Effector CD4-positive, alpha-beta T cell (primary cell): ENCODE measurements at places on chromosomes 1 and 21.

- DNase-seq, result no peak
Observed at GRCh38 chr1:32665915-32666314, 14.9 kb downstream of the RBBP4 start.

- no peak for DNase-seq
Observed at GRCh38 chr1:153547560-153548551, 1.2 kb downstream of the S100A3 start.

DNA sequence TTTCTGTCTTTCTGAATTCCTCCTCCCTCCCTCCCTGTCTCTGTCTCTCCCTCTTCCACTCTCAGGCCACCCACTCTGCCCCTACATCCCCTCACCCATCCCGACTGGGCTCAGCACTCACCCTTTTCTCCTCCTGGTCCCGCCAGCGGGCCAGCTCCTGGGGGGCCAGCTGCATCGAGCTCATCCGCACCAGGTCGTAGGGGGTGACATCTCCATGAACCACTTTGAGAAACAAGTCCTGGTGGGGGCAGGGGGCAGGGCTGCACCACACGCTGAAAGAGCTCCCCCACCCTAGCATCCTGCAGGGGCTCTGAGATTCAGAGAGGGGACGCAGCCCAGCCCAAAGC lies 17.8 kb downstream of the SPOCD1 start:
- no peak for DNase-seq

DNA sequence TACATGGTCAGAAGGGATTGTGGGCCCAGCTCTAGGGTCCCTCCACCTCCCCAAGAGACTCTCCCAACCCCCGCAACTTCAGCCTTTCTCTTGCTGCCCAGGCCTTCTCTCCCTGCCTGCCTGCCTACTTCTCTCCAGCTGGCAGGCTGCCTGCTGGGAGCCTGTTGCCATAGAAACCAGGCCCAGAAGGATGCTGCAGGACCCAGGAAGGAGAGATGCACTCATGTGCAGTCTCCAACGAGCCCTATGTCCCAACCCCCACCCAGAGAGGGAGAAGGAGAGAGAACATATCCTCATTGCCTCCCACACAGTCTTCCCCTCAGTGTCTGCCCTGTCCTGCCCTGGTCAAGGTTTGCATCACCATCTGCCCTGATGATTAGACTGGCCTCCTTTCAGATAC lies 10.8 kb upstream of the SMIM12 start:
- DNase-seq, result no peak

GRCh38 chr1:9466780-9467758 lies 72.2 kb upstream of the SLC25A33 start:
- no peak for DNase-seq

DNA sequence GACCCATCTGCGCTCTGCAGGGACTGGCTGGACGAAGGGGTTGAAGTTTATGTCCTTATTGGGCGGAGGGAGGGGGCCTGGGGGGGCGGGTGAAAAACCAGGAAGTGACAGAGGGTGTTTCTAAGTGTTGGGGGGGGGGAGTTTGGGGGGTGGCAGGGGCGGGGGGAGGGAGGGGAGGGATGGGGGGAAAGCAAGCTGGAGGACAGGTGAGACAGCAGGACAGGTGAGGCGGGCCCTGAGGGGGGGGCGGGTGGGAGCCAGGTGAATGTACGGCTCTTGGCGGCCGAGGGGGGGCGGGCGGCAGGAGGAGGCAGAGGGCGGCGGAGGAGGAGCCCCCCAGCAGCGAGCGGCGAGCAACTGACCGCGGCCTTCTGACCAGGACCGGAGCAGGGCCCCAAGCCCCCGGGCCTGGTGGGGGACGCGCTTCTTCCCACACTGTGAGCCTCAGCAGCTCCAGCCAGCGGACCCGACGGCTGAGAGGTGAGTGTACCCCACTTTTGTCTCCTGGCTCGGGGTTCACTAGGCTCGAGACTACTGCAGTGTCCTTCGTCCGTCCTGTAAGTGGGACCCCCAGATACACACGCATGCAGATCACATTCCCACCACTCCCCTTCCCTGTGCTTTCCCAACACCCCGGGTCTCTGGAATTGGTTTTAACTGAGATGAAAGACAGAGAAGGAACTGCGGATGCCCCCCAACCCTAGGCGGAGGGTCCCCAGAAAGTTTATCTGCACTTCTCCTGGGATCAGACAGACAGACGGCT lies at the start of gene ZBTB7B:
TSS of gene ZBTB7B (plus strand) at position 339 of the 763 bp plus-strand sequence. CDS start 11,859 bp downstream, outside the sequence.
- DNase-seq, result no peak

DNA sequence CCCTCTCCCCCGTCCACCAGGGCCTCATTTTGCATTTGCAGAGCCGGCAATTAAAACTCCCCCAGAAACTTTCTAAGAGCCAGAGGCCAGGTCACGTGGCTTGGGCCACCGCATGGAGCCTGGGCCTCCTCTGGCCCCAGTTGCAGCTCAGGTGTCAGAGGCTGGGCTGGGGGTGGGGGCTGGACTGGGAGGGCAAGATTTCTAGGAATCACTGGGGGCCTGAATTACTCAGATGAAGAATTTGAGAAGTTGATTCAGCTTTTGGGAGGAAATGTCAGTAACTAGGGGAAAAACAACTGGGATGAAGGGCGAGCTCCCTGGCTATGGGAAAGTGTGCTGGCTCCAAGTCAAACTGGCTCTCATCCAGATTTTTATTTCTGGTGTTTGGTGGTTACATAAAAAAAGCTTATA lies 151.0 kb downstream of the CDC7 start:
- DNase-seq, result no peak

- no peak for DNase-seq
Observed at GRCh38 chr1:43438006-43438405, 15.7 kb downstream of the HYI start.

GRCh38 chr1:54371942-54372275 lies 34.3 kb downstream of the SSBP3 start:
- no peak for DNase-seq

DNA sequence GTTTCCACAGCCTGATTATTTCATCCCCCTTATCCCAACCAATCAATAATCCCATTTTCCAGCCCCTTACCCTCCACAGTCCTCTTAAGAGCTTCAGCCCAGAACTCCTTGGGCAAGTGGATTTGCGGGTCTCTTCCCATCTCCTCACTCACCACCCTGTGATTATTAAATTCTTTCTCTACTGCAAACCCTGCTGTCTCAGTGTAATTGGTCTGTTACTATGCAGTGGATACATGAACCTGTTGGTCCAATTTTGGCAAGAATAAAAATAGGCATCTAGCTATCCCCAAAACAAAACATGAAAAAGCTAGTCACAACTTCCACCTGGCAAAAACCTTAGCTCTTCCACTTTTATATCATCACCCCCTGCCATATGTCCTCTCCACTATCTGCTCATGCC lies 36.2 kb upstream of the TNFSF4 start:
- no peak for DNase-seq

DNA sequence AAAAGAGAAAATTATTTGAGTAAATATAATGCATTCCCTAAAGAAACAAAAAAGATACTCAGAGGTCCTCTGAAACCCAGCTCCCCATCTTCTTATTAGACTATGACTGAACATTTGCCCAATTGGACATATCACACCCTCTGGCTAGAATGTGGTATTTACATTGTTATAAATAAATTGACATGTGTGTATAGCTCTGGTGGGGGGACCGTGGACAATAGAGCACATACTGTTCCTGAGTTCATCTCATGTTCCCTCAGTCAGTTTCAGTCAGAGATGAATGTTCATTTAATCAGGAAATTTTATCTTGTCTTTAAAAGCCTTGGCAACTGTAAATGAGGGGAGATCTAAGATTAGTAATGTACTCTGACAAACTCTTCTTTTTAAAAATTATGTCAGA lies 459.3 kb upstream of the ADAMTS5 start:
- no peak for DNase-seq

DNA sequence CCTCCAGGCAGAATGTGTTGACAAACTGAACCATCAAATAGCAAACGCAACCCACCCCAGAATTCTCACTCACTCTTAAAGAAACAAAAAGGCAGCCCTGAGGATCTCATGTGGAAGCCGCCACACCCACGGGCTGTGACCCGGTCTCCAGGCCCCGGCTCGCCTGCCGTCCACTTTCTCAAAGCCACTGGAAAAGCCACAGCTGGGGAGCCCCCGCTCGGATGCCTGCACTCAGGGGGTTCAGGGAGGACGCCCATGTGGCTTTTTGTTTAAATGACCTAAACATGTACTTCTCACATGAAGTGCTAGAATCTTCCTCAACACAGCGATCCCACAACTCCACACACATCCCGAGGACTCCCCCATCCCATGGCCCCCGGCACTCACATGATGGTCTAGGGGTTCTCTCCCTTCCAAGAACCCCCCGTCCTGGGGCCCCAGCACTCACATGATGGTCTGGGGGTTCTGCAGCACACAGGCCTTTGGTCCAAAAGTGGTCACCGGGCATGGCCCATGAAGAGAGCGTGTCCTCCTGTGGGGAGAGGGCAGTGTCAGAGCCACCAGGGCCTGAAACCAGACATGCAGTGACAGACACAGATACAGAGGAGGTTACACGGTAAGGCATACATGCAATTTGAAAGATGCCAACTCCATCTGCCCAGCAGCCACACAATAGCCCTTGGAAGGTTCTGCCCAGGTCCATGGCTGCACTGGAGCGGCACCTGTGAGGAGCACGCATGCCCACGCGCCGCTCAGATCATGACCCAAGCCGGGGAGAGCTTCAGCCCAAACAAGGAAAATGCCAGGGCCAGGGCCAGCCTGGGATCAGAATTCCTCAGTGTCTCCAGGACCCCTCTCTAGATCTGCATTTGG lies 16.5 kb downstream of the NADK start:
- no peak for DNase-seq

DNA sequence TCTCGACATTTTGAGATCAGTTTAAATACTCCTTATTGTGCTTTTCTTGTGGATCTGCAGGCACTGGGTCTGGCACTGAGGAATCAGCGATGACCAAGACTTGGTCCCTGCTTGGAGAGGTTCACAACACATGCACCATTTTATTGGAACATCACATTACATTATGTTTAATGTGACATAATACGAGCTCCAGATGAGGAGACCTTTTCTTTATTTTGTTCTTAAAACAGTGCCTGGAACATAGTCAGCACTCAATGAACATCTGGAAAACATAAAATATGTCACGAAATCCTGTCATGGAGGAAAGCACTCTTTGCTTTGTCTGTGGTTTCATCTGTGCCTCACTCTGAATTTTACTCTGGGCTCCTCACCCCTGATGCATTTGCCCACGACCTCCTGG lies 110.7 kb downstream of the ST6GALNAC3 start:
- no peak for DNase-seq

- DNase-seq, result no peak
Observed at GRCh38 chr1:156146769-156147405, 6.5 kb upstream of the SEMA4A start.

DNA sequence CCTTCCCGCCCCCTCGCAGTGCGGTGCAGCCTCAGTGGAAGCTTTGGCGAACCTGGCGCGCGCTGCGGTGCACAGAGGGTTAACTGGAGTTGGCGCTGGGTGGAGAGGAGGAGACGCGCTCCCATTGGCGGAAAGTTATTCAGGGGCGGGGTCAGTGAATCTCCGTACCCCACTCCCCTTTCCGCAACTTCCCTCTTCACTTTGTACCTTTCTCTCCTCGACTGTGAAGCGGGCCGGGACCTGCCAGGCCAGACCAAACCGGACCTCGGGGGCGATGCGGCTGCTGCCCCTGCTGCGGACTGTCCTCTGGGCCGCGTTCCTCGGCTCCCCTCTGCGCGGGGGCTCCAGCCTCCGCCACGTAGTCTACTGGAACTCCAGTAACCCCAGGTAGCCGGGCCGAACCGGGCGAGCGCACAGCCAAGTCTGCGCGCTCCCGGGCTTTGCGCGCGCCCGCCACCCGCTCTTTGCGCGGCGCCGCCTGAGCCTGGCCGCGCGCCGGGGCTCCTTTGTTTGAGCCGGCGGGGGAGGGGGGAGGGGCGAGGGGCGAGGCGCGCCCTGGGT lies at the start of gene EFNA4:
TSS of gene EFNA4 (plus strand) at position 191 of the 561 bp plus-strand sequence. CDS start at position 275, 84 bp downstream.
- peak; percentile 80 for DNase-seq

- DNase-seq, result no peak
Observed at GRCh38 chr1:3912809-3913685, 13.0 kb upstream of the C1orf174 start.

- DNase-seq, result no peak
Observed at GRCh38 chr1:243345205-243345604, 89.4 kb downstream of the SDCCAG8 start.

DNA sequence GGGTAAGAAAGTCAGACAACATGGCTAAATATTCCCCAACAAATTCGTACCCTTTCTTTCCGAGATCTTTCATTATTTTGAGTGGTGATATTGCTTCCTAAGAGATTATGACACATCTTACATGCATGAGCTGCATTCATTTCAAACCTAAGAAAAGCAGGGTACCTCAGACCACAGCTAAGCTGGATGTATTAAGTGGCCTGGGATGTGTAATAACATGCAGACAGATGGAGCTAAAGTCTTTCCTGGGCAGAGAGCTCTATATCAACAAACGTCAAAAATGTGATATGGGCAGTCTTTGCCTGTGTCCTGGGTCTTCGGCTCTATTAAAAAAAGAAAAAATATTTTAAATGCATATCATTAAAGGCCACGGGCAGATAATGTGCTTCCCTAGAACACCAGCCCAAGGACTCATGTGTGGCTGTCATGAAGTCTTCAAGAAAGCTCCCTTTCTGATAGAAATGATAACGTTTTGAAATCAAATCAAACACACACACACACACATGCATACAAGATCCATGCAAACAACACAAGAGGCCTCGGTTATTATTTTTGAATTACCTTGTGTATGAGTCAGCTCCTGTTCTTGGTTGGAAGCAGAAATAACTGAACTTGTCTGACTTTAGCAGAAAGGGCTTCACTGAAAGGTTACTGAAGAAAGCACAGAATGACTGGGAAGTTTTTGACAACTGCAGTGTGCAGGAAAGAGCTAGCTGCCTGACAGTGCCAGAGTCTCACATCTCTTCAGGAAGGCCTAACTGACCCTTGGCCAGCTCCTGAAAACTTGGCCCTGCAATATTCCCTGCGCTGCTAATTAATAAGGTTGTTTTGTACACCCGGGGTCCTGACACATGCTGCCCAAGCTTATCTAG lies 231.2 kb downstream of the DSCAM start:
- no peak for DNase-seq

- DNase-seq, result no peak
Observed at GRCh38 chr1:36464605-36465393, 615 bp upstream of the MRPS15 start.

- no peak for DNase-seq
Observed at GRCh38 chr1:89051955-89052312, 13.1 kb downstream of the GBP1 start.

- DNase-seq, result peak; percentile 19
Observed at GRCh38 chr1:9909234-9910046, 629 bp downstream of the CTNNBIP1 start.

- DNase-seq, result no peak
Observed at GRCh38 chr1:222706815-222707214, 5.5 kb downstream of the AIDA start.

DNA sequence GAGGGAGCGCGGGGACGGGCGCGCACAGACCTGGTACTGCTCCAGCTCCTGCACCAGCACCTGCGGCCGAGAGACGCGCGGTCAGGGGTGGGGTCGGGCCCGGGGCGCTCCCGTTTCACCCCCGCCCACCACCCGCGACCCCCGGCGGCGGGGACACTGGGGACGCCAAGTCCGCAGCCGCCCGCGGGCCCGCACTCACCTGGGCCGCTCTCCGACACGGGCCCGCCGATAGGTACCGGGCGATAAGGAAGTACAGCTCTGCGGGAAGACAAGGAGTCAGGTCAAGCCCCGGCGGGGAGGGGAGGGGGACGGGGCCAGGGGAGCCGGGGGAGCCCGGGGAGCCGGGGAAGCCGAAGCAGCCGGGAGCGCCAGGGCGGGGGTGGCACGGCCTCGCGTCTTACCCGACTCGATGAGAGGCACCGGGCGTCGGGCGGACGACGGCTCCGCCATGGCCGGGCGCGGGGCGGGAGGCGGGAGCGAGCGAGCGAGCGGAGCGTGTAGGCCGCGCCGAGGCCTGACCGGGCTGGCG lies 326 bp downstream of the BRWD1 start:
- DNase-seq, result peak; percentile 11

- DNase-seq, result no peak
Observed at GRCh38 chr1:30758785-30759380, 1.3 kb upstream of the LAPTM5 start.
